NCI-H1105 treated with DMSO at 0.1 percent for 48 hours (cell line): ENCODE measurements at places on chromosomes 16 and 17.

DNA sequence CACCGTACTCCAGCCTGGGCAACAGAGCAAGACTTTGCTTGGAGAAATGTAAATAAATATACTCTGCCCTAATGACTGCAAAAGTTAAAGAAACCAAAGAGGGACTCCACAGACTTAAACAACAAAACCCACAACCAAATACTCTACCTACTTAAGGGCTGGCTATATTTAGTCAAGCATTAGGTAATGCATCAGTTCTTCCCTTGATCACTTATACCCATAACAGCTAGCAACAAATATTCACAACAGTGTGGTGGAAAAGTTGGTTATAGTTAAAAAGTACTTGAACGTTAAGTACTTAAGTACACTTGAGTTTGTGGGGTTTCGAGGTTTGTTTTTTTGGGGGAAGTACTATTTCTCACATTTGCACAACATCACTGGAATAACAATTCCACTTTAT is 5.4 kb upstream of the HEXIM2 start:
- DNase-seq: no peak

GRCh38 chr16:30875871-30876801 is 17.7 kb downstream of the BCL7C start:
- DNase-seq: peak; percentile 32

- DNase-seq: no peak
Measured at GRCh38 chr16:80710918-80711317, 93.5 kb downstream of the CDYL2 start.

GRCh38 chr16:83771306-83771942 is 36.4 kb upstream of the HSBP1 start:
- DNase-seq: peak; percentile 40

DNA sequence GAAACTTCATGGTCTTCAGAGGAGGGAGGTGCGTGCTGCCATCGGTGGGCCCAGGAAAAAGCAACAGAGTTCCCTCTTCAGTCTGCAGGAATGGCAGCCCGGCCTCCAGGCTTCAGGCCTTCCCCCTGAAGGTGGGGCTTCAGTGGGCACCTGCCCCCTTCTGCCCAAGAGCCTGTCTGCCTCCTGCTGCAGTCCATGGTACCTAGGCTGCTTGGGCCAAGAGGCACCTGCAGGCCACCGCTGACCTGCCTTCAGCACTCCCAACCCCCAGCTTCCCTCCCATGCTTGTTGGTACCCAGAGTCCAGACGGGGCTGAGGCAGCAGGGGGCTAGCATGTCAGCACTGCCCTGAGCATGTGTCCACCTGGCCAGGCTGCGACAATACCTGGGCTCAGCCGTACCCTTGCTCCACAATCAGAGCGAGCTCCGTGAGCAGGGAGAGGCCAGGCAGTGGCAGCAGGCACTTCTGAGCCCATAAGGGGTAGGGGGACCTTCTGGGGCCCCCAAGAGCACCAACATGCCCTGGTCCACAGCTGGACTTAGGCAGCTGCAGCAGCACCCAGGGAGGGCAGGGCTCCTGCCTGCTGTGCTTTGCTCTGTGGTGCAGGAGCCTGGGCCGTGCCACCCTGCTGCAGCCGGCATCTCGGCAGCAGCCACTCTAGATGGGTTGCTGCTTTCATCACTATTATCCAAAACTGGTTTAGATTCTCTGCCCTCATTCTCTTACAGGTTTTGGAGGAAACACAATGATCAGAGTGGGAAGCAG is 77.2 kb upstream of the AKTIP start:
- DNase-seq: no peak

- DNase-seq: no peak
Measured at GRCh38 chr16:535446-536405, 8.2 kb downstream of the CAPN15 start.

- no peak for DNase-seq
Measured at GRCh38 chr16:52751035-52751434, 204.1 kb upstream of the TOX3 start.

DNA sequence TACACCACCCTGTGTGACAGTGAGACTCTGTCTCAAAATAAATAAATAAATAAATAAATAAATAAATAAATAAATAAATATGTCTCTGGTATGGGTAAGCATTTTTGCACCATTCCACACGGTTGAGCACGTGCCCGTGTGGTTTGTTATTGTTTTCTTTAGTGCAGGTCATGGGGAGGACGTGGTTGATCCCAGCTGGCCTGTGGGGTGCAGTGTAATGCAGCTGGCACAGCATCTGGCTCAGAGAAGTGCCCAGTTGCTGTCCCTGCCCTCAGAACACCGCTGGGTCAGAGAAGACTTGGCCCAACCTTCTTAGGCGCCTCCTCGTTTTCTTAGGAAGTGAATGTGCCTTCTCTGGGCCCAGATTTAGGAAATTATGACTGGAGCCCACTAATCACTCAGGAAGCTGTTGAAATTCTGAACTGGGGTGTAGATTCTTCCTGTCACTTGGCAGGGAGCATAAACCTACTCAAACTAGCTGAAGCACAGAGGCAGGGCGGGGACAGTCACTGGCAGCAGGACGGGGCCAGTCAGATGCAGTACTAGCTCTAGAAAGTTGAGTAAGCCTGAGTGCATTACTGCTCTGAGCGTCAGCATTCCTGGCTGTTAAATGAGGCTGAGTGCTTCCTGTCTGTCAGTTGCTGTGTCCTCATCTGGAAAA is 85.9 kb downstream of the SNX29 start:
- DNase-seq: no peak

DNA sequence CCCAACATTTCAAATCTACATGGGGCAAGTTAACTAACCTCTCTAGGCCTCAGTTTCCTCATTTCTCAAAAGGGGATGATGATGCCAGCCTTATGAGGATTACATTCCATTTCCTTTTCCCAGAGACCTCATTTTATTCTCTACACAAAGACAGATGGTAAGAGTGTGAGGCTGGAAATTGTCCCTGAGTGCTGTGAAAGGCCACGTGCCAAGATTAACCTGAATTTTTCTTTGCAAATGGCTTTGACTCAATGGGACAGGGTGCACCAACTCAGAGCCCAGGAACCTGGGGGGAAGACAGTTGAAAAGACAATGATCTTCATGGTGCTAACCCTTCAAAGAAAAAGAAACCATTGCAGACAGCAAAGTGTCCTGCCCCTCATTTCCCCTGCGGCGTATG is 332.8 kb downstream of the TMEM114 start:
- no peak for DNase-seq

DNA sequence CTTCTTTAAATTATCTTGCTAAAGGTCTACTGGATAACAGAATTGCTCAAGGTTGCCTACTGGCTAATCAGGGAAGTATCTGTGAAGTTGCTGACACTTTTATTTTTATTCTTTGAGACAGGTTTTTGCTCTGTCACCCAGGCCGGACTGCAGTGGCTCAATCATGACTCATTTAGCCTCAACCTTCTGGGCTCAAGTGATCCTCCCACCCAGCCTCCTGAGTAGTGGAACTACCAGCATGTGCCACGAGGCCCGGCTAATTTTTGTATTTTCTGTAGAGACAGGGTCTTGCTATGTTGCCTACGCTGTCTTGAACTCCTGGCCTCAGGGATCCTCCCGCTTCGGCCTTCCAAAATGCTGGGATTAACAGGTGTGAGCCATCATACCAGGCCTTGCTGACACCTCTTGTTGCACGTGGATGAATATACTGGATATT is 43.1 kb downstream of the GLG1 start:
- DNase-seq: no peak

DNA sequence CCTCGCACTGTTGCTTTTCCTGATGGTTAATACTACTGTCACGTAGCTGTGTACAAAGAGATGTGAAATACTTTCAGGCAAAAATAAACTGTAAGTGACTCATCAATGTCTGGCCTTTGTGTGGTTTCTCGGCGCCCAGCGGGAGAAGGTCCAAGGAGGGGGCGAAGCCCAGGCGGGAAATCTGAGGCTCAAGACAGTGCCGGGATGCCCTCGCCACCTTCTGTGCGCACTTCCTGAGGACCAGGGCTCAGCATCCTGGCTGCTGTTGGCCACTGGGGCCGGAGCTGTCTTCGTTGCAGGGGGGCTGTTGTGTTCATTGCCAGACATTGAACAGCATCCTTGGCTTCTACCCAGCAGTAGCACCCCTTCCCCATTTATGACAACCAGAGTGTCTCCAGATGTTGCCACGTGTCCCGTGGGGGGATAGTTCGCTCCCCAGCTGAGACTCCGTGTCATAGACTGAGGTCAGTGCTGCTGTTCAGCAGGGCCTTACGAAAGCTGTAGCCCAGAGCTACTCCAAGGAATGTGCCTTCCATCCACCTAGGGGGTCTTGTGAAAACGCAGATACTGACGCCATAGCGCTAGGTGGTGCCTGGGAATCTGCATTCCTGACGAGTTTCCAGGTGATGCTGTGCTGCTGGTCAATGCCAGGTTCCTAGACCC is 67.3 kb upstream of the PLCG2 start:
- DNase-seq: no peak

- no peak for DNase-seq
Measured at GRCh38 chr17:76492989-76493501, 8.2 kb downstream of the RHBDF2 start.

DNA sequence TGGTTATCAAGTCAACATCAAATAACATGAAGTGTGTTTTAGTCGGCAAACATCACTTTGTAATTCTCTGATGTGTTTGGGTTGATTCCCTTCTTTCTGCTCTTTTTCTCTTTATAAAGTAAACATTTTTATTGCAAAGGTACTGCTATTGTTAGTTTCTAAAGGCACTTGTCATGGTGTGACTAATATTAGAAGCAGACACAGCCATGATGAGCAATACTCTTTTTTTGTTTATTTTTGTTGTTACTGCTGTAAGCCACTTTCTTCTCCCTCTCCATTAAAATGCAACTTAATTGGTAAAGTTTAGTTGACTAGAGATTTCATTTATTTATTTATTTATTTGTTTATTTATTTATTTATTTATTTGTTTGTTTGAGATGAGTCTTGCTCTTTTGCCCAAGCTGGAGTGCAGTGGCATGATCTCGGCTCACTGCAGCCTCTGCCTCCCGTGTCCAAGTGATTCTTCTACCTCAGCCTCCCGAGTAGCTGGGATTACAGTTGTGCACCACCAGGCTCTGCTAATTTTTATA is 424.7 kb downstream of the WWOX start:
- DNase-seq: no peak

DNA sequence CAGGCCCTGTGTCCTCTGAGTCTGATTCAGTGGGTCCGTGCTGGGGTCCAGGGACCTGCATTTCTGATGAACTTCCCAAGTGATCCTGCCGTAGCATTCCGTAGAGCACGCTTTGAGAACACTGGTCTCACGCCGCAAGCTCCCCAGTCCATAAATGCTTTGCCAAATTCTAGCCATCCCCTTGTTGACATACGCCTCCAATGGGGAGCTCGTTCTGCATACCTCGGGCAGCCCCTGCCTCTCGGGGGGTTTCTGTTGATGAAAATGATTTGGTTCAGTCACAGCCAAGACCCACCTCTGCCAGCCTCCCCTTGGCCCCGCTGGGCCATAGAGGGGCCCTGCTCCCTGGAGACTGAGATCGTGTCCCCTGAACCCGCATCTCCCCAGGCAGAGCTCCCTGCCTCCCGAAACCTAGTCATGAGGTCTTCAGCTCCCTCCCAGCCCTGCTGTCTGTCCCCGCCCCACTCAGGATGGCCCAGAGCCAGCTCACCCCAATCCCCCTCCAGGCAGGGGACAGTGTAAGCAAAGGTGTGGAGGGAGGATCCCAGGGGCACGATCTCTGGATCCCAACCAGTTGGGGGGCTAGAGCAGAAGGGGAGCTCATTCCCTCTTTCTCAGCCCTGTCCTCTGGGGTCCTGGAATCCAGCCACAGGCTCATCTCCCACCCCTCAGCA is 16.2 kb upstream of the SPNS2 start:
- DNase-seq: no peak

DNA sequence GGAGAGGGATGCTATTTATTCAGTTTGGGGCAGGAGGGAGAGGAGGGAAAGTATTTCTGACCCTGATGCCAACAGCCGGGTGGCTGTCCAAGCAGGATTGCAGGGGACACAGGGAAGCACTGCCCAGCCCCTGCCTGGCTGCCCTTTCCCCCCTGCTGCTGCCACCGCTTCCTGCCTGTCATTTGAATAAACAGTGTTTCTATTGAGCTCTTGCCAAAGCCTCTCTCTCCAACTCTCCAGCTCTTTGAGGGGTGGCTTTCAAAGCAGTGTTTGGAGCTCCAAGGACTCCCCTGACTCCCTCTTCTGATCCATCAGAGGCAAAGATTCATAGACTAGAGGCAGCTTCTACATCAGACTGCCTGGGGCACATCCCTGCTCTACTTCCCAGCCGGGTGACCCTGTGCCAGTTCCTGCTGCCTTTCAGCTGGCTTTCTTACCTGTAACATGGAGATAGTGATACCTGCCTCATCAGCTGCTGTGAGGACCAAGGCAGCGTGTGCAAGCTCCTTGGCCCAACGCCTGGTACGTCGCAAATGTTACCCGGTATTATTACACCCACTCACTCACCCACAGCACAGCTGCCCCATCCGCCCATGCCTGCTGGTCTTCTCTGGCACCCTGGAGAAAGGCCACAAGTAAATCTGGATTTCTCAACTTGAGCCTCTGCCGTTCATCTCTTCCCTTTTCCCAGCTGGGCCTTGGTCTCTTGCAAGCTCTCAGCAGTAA is 9.5 kb downstream of the PROCA1 start:
- no peak for DNase-seq

- DNase-seq: no peak
Measured at GRCh38 chr16:68202091-68202519, 33.8 kb downstream of the ESRP2 start.

DNA sequence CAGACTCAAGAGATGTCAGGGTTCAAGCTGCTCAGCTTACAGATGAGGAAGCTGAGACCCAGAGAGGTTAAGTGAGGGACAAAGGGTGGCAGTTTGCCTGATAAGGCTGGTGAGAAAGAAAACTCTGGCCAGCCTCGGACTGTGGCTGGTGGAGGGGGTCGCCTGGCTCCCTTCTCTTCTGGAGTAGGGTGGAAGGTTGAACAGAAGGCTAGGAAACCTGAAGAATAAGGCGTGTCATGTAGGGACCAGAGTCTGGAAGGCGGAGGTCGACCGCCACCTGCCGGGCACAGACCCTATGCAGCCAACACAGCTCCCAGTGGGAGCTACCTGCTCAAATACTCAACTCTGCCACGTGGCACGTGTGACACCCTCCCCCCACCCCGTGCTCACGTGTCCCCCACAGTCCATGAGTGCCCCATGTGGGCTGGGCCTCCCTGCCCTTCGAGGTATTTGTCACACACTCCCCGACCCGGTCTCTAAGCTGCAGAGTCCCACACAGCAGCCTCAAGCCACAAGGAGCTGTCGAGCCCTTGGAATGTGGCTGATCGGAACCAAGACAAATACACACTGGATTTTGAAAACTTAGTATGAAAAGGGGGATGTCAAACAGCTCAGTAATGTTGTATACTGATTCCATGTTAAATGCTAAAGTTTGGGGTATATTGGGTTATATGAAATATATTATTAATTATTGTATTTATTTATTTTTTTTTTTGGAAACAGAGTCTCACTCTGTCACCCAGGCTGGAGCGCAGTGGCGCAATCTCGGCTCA is 11.8 kb downstream of the HID1 start:
- DNase-seq: no peak

- DNase-seq: no peak
Measured at GRCh38 chr16:54446639-54447038, 160.1 kb upstream of the IRX3 start.
